Stimulated activated CD4-positive, alpha-beta T cell treated with anti-CD3 and anti-CD28 coated beads, Interleukin-12 subunit alpha, Interleukin-12 subunit beta, amount 100 ng/mL, for 24 hours (primary cell): ENCODE measurements at places on chromosomes 11 and 22.
A peak's percentile ranks its signal among the peaks of the same experiment; 100 is the strongest.

DNA sequence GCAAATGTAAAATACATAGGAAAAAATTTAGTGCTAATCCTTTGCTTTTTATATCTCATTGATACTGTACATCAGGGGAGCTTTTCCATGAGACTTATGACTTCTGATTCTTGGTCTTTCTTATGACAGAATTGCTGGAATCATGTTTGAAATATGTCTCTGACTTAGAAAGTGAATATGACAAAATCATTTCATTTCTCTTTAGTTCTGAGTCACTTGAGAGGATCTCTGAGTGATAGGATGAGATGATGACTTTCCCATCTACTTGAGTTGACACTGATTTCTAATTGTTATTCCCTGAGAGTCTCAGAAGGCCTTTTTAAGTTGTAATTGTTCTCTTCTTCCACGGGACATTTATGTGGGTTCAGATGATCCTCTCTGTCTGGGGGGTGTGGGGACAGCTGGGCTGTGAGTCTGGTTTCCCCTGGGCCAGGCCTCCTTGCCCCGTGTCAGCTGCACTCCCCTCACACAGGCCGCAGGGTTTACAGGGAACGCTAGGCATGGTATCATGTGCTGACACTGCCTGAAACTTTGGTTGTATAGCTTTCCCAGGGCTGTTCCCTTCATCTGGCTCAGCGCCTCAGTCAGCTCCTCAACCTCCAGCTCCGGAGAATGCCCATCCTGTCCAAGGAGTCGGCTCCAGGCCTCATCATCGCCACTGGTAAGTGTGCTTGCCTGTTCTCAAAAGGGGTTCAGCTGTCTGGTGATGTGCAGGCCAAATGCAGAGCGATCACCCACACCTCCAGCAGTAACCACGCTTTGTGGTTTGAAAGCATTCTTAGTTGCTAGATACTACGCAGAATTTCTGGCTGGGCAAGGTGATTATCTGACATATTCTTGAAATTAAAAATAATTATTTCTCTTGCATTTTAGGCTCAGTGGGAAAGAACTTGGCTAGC lies 69.5 kb upstream of the SORL1-AS1 start:
- no peak for DNase-seq

DNA sequence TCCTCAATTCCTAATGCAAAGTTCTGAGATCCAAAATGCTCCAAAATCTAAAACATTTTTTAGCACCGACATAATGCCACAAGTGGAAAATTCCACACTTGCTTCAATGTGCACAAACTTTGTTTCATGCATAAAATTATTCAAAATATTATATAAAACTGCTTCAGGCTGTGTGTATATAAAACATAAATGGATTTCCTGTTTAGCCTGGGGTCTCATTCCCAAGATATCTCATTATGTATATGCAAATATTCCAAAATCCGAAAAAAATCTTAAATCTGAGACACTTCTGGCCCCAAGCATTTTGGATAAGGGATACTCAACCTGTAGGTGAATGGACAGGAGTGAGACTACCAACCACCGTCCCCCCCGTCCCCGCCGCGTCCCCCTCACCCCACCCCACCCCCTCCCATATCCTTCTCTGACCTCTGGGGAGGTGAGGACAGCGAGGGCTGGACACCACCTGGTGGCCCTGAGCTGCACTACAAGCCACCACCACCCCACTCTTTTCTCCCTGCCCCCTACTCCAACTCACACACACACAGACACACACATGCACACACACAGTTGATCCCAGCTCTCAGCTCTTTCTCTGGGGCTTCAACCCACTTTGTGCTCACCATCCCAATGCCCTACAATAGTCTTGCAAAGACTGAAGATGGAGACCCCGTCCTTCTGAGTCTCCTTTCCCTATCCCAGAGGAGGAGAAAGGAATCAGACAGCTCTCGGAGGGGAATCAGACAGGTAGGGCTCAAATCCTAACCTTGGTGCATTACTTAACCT lies 101.0 kb downstream of the PDE2A start:
- peak; percentile 11 for DNase-seq

DNA sequence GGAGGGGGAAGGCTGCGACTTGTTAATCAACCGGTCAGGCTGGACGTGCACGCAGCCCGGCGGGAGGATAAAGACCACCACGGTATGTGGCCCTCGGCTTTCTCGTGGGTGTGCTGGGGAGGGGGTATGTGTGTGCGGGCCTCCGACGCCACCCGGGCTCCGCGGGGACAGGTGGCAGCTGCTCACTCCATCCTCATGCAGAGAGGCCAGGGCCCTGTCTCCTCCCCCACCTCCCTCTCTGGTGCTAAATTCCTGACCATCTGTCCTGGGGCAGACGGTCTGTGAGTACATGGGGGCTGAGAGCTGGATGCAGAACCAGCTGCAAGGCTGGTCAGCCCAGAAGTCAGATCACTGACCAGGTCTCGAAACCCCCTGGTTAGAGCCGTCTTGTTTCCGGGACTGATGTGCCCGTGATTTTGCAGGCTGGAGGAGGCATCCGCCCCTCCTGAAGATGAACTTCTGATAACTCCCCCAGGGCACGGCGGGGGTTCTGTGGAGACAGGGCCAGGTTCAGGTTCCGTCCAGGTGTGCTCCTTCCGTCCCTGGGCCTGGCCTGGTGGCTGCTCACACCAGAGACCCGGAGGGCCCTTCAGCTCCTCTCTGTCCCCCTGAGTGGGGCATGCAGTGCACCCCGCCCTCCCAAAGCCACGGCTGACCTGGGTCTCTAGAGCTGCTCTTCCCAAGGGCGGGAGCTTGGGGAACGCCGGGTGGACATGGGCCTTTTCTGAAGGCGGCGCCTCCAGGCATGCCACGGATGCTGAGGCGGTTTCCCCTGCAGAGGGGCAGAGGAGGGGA lies 1119.7 kb downstream of the BRD1 start:
- DNase-seq, result no peak

DNA sequence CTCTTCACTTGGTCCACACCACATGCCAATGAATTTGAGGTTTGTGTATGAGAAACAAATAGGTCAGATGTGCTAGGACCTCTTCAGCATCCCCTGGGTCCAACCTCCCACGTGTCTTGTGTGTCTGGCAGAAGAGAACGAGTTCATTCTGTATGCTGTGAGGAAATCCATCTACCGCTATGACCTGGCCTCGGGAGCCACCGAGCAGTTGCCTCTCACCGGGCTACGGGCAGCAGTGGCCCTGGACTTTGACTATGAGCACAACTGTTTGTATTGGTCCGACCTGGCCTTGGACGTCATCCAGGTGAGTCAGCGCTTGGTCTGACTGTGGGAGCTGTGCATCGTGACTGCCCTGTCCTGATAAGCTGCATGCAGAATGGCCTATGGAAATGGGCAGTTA lies 101.0 kb upstream of the SORL1-AS1 start:
- DNase-seq, result no peak

- DNase-seq, result no peak
Observed at GRCh38 chr11:114149689-114150407, 90.3 kb downstream of the ZBTB16 start.

DNA sequence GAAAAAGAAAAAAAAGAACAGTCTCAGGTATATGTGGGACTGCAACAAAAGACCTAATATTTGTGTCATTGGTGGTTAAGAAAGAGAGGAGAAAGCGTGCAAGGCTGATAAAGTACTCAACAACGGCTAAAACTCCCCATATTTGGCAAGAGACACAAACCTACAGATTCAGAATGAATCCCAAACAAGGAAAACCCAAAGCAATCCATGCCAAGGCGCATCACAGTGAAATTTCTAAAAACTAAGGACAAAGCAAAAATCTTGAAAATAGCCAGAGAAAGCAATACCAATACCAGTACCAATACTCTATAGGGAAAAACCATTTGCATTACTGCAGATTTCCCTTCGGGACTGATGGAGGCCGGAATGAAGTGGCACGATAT lies 32.4 kb upstream of the SEPTIN5 start:
- no peak for DNase-seq

DNA sequence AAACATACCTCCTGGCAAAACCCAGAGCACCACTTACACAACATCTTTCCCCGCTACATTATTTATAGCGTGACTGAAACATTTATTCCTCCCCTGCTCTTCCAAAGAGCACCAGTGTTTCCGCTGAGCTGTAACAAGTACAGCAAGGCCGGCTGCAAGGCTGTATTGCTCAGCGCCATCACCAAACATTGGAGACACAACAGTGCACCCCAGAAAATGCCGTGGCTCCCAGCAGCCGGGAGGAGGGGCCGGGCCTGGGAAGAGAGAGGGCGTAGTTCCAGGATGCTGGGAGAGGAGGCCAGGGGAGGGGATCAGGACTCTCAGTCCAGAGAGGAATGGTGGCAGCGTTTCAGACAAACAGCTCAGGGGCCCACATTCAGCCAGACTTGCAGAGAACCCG lies 133.2 kb downstream of the DSCAML1 start:
- DNase-seq, result no peak

DNA sequence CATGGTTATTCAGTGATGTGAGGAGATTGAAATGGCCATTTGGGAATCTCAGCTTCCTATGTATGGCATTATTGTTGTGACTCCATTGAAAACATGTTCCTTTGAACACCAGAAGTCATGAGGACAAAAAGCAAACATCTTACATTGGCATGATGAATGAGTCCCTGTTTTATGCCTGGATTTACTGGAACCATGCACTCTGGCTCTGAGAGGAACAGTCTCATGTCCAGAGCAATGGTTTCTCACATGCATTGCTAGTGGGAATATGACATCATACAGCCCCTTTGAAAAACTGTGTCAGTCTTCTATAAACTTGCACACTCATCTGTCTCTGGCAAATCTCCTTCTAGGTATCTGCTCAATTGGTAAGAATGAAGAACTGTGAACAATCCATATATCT lies 3.4 kb upstream of the KDM4F start:
- DNase-seq, result no peak

GRCh38 chr22:37604875-37605274 lies 3.8 kb upstream of the GGA1 start:
- DNase-seq, result peak; percentile 21

- DNase-seq, result no peak
Observed at GRCh38 chr22:23404689-23405365, 175.3 kb downstream of the IGLL1 start.

DNA sequence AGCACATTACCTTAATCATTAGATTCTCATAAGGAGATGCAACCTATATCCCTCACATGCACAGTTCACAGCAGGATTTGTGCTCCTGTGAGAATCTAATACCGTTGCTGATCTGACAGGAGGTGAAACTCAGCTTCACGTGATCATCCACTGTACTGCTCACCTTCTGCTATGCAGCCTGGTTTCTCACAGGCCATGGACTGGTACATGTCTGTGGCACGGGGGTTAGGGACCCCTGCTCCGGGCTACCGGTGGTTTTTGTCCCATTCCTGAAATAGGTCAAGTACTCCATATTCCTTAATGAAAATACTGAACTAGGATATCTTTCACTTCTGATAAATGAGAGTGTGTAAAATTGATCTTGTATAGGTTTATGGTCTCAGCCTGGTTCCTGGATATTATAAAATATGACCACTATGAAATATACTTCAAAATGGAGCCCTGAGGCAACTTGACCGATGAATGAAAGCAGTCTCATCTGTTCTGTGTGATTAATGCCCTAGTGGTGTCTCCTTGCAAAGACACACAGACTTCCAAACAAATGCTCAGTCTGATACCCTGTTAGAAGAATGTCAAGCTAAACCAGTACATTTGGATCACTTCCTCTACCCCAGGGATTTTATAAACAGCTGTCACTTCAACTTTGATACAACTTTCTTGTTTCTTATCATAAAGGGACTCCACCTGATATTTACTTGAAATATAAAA lies 492.9 kb upstream of the ANO3 start:
- no peak for DNase-seq

- no peak for DNase-seq
Observed at GRCh38 chr11:121450401-121450800, 1.7 kb upstream of the SORL1 start.

GRCh38 chr22:36036167-36036624 lies 7.6 kb upstream of the RBFOX2 start:
- DNase-seq, result no peak

GRCh38 chr11:46346886-46347636 lies at the start of gene DGKZ:
Gene DGKZ (plus strand): TSS chr11:46347463. CDS start chr11:46347660, 197 bp downstream.
- peak; percentile 78 for DNase-seq

- no peak for DNase-seq
Observed at GRCh38 chr11:105181100-105181499, 41.5 kb upstream of the CARD18 start.

DNA sequence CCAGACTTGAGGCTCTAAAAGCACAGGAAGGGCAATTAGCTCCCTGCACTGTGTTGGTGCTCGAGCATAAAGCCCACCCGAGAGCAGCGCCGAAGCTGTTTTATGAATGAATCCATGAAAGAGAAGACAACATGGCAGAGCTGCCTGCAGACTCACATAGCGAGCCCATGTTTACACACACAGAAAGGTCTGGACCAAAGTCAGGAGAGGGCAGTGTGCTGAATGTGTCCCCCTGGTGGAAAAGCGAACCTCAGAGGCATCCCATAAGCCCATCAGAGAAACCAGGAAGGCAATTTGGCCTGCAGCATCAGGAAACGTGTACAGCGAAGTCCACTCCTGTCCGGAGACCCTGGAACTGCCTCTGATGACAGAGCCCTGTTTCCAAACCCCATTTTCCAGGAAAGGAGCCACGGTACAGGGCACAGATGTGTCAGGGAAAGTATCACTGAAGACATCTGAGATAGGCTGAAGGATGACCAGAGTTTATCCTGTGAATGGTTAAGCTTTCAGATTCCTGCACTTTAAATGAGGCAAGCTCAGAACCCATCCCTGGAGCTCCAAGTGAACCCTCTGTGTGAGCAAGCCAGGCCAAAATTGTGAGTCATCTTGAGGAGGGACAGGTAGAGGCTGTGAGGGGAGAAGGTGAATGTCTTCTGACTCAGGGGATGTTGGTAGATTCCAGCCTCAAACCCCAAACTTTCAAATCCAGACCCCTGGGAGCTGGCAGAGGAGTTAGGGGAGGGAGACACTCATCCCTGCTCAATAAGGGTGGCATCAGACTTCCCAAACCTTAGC lies 36.9 kb downstream of the CHRDL2 start:
- no peak for DNase-seq

- no peak for DNase-seq
Observed at GRCh38 chr22:42881298-42881697, 24.2 kb upstream of the ARFGAP3 start.

- no peak for DNase-seq
Observed at GRCh38 chr11:70267405-70267950, 3.0 kb upstream of the PPFIA1 start.

DNA sequence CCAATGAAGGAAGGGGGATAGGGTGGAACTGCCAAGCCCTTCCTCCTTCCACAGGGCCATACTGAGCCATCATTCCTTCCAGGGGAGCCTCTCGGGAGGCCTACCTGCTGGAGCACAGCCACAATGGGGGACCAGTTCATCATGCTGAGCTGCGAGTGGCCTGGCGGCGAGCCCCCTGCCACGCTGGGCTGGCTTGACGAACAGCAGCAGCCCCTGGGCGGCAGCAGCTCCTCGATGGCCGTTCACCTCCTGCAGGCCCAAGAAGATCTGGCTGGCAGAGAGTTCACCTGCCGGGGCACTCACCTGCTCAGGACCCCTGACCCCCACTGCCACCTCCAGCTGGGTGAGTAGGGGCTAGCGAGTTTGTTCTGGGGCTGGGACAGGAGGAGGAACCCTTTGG lies 5.9 kb downstream of the VSIG10L2 start:
- no peak for DNase-seq

DNA sequence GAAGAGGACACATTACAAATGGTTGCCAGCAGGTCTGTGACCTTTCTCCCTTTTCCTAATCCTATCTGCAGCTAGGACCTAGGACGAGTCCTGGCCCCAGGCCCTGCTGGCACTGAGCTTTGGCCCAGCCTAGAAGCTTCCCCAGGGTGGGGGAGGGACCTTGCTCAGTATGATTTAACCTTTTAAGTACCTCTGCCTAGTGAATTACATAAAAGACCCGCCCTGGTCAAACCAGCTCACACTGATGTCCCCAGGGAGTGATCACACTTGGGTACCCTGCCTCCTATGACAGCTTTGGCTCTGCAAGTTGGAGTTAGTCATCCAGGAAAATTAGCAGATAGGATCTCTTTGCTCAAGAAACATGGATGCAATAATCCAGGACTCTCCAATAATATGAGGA lies 21.9 kb downstream of the ASCC2 start:
- DNase-seq, result no peak
